Body of pancreas (tissue), 4 donors: ENCODE measurements at places on chromosomes 6 and 20. TPM values are rescaled to one million over a fixed set of nuclear protein-coding genes. Genes with fewer than 3 reads are reported as not detected.

Gene OPRL1
- total RNA-seq: 2.6 TPM

Gene USP49
- 5.2 TPM for total RNA-seq

Gene BIRC7
- total RNA-seq: not detected

DNA sequence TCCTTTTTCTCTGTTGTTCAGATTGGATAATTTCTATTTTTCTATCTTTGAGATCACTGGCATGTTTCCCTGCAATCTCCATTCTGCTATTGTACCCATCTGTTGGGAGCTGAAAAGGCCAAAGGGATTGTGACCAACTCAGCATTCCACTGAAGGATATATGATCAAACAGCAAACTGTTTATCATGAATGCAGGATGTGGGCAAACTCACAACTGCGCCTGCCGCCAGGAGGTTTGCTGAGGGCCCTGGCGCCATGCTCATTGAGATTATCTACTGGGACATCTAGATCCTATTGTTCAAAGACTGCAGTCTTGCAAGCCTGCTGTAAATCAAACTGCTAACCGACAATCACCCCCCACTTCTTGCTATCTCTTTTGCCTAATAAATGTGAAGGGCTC lies 3.8 kb upstream of the FKBP1A start:
- DNase-seq: no peak
- H3K27ac ChIP-seq: no peak overlapping the region
- no peaks in the 10 kb centered on the region for H3K27me3 ChIP-seq

GRCh38 chr6:16901306-16901705 lies 140.0 kb upstream of the ATXN1 start:
- no peak for DNase-seq
- no peaks in the 10 kb centered on the region for H3K36me3 ChIP-seq
- no peaks in the 10 kb centered on the region for H3K27me3 ChIP-seq

- H3K36me3 ChIP-seq: no peaks in the 10 kb centered on the region
- no peaks in the 10 kb centered on the region for H3K27me3 ChIP-seq
- no peak for DNase-seq
- no peak overlapping the region for H3K4me3 ChIP-seq
Measured at GRCh38 chr6:38188677-38189335, 369.3 kb downstream of the ZFAND3 start.

GRCh38 chr6:121917834-121918559 lies 481.5 kb upstream of the HSF2 start:
- no peaks in the 10 kb centered on the region for H3K4me1 ChIP-seq
- H3K27ac ChIP-seq: no peak overlapping the region
- no peak overlapping the region for H3K4me3 ChIP-seq

- no peaks in the 10 kb centered on the region for H3K4me1 ChIP-seq
- DNase-seq: no peak
- H3K27ac ChIP-seq: no peak overlapping the region
- H3K36me3 ChIP-seq: no peaks in the 10 kb centered on the region
- H3K4me3 ChIP-seq: no peak overlapping the region
- H3K27me3 ChIP-seq: no peaks in the 10 kb centered on the region
Measured at GRCh38 chr20:32564440-32564839, 20.7 kb downstream of the NOL4L start.

- no peaks in the 10 kb centered on the region for H3K27me3 ChIP-seq
- no peak overlapping the region for H3K27ac ChIP-seq
- no peaks in the 10 kb centered on the region for H3K4me1 ChIP-seq
- no peak for DNase-seq
- no peaks in the 10 kb centered on the region for H3K36me3 ChIP-seq
Measured at GRCh38 chr20:33883164-33883563, 72.0 kb downstream of the CHMP4B start.
